ENCODE measurements at places on chromosomes 16 and 17.

DNA sequence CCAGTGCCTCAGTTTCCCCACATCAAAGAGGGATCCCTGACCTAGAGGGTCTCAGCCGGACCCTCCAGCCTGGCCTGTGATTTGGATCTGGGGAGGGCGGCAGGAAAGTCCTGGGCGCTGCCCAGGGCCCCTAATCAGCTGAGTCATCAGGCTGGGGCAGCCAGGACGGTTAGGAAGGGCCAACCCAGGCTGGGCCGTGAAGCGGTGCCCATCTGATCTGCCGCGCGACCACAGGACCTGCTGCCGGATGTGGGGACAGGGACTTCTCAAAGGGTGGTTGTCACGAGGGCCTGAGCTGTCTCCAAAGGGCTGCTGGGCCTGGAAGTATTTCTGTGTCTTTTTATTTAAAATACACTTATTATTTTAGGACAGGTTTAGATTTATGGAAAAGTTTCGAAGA is 4.4 kb downstream of the TPSAB1 start:
- DNase-seq, result no peak

DNA sequence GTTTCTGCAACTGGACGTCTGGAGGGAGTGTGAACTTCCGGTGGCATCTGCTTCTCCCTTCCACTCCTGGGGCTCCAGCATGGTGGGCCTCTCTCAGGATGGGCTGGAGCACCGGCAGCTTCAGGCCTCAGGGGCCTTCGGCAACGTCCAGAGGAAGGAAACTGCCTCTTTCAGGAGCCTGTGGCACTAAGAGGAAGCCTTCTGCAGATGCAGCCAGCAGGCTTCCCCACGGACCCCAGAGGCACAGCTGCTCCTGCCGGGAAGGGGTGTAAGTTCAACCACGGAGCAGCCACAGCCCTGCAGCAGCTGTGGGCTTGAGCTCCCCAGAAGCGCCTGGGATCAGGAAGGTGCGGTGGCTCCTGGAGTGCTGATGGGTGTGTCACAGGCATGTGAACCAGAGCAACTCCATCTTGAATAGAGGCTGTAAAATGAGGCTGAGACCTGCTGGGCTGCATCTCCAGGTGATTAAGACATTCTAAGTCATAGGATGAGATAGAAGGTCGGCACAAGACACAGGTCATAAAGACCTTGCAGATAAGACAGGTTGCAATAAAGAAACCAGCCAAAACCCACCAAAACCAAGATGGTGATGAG is 50.8 kb upstream of the KLHDC4 start:
- no peak for DNase-seq

DNA sequence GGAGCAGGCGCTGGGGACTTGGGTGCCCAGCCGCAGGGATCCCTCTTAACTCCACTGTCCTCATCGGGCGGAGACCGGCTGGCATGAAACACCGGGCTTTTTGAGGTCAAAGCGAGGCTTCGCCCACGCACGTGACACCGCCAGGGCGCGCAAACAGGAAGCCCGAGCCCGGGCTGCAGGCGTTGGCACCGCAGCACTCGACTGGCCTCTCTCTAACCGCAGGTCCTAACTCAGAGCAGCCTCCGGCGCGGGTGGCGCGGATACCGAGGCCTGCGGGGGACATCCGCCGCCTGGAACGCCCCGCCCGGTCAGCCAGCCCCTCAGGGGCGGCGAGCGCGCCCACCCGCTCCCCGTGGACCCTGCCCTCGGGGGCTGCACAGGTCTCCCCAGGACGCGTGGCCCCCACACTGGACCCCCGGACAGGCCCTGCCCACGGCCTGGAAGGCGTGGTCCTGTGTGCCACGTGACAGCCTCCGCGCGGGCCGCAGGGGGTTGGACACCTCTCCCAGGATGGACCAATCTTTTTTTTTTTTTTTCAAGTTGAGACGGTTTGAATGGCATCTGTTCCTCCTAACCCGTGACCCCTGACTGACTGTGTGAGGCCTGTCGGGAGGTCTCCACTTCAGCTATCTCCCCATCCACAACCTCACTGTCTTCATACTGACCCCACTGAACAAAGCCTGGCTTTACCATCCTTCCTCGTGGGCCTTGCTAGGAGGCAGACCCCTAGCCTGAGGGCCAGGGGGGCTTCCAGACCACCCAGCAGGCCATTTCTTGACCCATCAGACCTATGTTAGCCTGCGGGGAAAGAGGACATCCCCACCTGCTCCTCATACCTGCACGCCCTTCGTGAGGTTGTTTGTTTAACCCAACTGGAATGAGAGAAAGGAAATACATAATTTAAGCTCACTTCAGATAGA is 8.4 kb upstream of the SLC47A2 start:
- DNase-seq, result peak; percentile 23

DNA sequence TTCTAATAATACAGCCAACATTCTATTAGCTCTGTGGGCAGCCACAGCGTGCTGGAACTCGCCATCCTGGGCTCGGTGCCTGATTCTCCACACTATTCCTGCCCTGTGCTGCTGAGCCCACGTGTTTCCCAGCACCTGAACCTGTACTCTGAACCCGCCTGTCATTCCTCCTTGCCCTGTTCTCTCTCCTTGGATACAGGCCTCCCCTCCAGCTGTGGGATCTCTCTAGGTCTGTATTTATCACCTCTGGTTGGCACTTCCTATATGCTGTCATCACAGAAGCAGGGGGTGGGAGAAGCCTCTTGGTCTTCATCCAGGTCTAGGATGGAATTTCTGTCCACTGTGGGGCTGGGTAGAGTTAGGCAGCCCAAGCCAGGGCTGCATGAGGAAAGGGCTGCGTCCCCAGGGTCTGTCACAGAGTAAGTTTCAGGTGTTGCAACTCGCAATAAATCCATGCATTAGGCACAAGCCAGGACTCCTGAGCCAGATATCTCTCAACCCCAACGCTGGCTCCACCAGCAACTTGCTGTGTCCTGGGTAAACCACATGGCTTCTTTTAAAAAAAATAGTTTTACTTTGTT is 56.0 kb downstream of the ABAT start:
- DNase-seq, result no peak

GRCh38 chr17:69916761-69917160 is 158.3 kb upstream of the KCNJ16 start:
- no peak for DNase-seq

GRCh38 chr16:55577887-55578286 is 11.4 kb downstream of the CAPNS2 start:
- no peak for DNase-seq

GRCh38 chr16:14307059-14307526 is 236.0 kb downstream of the MRTFB start:
- DNase-seq, result peak; percentile 20

DNA sequence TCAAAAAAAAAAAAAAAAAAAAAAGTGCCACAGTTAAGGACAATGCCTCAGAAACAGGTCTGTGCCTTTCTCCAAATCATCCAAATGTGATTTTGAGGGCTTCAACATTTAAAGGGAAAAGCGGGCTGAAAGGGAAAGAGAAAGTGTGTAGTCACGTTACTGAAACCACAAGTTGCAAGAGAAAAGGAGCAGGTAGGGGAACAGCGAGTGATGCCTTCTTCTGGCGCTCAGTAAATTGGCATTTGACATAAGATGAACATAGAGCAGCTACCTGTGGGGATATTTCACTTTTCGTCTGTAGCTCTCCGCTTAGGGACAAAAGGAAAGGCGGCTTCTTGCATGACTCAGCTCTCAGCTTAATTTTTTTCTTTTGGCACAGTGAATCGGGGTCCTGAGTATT is 11.1 kb downstream of the CMTM2 start:
- DNase-seq, result peak; percentile 26

- DNase-seq, result no peak
Measured at GRCh38 chr17:36196131-36196486, 449 bp downstream of the CCL3L1 start.

- DNase-seq, result no peak
Measured at GRCh38 chr16:51747329-51747728, 596.3 kb upstream of the SALL1 start.

- no peak for DNase-seq
Measured at GRCh38 chr17:48588528-48588927, 1.5 kb downstream of the HOXB3 start.

GRCh38 chr16:73418691-73419090 is 370.8 kb upstream of the ZFHX3 start:
- DNase-seq, result no peak

- DNase-seq, result no peak
Measured at GRCh38 chr16:72902206-72902605, 145.7 kb downstream of the ZFHX3 start.

GRCh38 chr17:74757502-74757901 is 9.1 kb downstream of the NHERF1 start:
- no peak for DNase-seq

DNA sequence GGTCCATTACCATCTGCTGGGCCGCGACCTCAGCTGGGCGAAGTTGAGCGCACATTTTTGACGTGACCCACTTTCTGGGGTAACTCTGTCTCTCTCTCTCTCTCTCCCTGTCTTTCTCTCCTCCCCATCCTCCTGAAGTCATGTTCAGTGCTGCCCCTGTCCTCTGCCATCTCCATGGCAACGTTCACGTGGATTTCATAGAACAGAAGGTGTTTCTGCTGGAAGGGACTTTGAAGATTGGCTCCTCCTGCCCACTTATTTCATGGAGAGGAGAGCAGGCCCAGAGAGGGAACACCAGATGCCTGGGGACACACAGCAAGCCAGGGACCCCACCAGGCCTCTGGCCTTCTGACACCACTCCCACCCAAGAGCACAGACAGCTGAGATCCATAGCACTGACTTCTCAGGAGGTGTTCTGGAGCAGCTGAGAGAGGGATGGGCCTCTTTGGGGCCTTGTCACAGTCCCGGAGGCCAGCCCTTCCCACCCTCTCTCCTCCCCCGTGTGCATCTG is 4.2 kb upstream of the CCNF start:
- DNase-seq, result no peak

DNA sequence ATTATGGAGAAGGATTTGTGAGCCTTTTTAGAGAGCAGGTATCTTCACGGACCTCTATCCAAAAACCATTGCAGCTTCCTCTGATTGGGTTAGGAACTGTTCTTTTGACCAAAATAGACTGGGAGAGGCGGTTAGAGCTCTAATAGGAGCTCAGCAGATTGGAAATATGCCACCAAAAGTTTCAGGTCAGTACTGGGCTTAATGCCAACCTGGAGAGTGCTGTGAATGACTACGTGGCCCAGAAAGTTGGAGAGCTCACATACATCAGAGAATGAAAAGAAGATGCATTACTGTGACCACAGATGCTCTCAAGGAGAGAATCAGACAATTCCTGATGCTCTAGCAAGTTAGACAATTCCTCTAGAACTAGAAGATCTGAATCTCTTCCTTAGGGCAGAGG is 86.5 kb downstream of the ABCA8 start:
- DNase-seq, result no peak

- DNase-seq, result no peak
Measured at GRCh38 chr16:50591800-50592771, 43.9 kb downstream of the NKD1 start.

GRCh38 chr17:73414171-73414955 is 102.6 kb upstream of the CDC42EP4 start:
- no peak for DNase-seq
